Activated CD4-positive, CD25-positive, alpha-beta regulatory T cell treated with anti-CD3 and anti-CD28 coated beads, Interleukin-2, amount 50 U/mL, for 24 hours (primary cell): ENCODE measurements at places on chromosomes 13 and 19.
A peak's percentile ranks its signal among the peaks of the same experiment; 100 is the strongest.

- ATAC-seq: no peak
Measured at GRCh38 chr13:46801858-46802257, 4.9 kb upstream of the ESD start.

DNA sequence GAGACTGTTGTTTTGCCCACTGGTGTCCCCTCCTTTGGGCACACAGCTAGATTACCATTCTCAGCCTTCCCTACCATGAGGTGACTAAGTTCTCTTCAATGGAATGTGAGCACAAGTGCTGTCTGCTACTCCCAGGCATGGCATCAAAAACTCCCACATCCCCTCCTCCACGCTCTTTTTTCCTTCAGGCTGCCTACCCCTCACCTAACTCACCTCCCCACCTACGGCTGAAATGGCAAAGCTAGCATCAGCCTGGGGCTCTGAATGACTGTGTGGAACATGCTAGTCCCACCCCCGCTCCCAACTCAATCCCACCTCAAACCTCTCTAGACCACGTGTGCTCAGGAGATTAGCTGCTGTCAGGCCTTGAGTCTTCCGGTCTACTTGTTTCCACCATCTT, 512.2 kb downstream of the DIAPH3 start:
- ATAC-seq: no peak

DNA sequence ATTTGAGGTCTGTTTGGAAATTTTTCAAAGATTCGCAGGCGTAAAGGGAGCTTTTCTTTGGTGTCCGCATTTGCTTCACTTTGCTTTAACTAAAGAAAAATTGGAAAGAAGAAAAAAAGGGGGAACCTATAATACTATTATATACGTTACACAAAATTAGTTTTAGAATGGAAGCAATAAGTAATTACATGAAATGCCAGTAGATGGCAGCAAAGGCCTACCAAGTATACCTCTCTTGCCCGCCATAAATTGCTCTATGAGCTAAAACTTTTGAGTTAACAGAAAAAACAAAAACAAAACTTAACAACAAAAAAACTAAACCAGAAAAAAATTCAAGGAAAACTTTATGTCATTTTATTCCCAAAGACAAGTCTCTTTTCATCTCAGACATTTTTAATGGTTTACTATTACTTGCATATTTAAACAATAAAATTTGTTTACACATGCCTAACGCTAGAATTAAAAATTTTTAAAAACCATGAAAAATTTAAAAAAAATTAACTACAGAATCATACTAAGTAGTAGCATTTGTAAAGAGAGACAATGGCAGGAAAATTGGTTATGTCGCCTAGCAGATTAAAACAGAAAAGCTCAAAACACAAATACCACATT, 271.4 kb downstream of the NALCN start:
- ATAC-seq: peak; percentile 27

DNA sequence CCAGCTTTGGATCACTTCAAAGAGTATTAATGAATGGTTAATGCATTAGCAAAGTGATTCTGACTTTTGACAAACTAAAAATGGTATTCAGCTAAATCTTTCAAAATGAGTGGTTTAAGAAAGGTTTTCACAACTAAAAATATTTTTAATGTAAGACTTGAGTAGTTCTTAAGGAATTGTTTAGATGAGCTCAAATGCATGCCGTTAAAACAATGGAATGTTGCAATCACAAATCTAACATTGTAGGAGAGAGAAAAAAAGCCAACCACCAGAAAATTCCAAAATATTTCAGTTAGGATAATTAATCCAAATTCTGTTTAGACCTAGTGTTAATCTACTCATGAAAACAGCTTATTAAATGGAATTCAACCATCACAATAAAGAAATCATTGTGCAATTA, 1044.8 kb upstream of the SLC10A2 start:
- ATAC-seq: no peak

GRCh38 chr13:99809926-99810325, 161.6 kb downstream of the ZIC5 start:
- no peak for ATAC-seq

- ATAC-seq: no peak
Measured at GRCh38 chr13:48707405-48707804, 53.7 kb downstream of the CYSLTR2 start.

DNA sequence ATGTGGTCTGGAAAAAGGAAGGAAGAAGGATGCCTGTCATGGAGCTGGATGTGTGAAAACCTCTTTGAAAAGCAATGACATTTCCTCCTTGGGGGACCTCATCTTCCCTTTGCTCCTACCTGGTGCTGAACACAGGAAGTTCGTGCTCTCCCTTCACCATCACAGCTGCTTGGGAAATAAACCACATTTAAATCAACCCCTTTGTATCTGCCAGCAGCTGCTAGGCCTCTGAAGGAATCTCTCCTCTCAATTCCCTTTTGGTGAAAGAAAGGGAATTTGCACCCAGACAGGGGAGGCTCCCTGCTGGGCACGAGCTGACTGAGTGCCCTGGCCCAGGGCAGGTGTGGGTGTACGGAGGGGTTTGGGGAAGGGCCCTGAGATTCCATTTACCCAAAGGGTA, 437.7 kb downstream of the TSHZ3 start:
- ATAC-seq: no peak

DNA sequence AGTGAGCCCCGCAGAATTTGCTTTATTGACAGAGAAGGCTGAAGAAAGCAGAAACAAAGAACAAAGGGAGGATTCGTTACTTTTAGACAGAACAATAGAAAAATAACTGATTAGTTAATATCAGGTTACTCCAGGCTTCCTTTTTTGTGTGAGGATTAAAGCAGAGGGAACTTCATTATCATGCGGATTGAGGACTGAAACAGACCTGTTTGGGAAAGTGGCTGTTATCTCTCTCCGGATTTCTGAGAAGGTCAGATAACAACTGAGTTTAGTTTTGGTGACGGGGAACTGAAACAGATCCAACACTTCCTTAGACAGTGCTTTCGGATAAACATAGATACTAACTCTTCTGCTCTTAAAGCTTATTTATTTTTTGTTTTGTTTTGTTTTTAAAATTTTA, 246.4 kb upstream of the ZNF507 start:
- no peak for ATAC-seq

GRCh38 chr13:78915015-78915414, 256.1 kb upstream of the OBI1 start:
- no peak for ATAC-seq
